ENCODE measurements at places on chromosomes 2 and 18. TPM values are rescaled to one million over a fixed set of nuclear protein-coding genes. Genes with fewer than 3 reads are reported as not detected.

DNA sequence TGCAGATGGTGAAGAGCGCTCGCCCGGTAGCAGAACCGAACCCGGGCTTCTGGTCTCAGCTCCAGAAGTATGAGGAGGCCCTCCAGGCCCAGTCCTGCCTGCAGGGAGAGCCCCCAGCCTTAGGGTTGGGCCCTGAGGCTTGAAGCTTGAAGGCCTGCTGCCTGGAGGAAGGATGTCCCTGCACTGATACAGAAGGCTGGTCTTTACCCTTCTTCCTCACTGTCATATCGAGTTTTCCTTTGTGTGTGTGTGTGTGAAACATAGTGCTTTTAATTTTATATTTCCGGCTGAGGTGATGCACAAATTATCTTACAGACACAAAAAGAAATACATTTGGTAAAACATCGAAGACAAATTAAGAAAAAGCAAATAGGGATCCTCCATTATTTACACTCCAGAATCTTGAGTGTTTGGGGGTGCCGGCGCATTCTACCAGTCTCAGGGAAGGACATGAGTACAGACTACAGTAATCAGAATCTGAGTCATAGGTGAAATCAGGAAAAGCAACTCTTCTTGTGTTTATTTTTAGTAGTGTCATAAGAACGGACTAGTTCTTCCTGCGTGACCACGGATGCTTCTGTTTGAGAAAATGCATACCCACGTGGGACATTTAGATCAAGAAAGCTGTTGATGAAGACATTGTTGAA is 1.3 kb downstream of the DUSP28 start:
- peaks cover 45% of the 10 kb centered on the region for H3K4me1 ChIP-seq
- H3K4me3 ChIP-seq, result peak overlapping the region; percentile 74
- no peak for DNase-seq
- H3K27ac ChIP-seq, result peak overlapping the region; percentile 89
- no peaks in the 10 kb centered on the region for H3K27me3 ChIP-seq
- H3K36me3 ChIP-seq, result no peaks in the 10 kb centered on the region

DNA sequence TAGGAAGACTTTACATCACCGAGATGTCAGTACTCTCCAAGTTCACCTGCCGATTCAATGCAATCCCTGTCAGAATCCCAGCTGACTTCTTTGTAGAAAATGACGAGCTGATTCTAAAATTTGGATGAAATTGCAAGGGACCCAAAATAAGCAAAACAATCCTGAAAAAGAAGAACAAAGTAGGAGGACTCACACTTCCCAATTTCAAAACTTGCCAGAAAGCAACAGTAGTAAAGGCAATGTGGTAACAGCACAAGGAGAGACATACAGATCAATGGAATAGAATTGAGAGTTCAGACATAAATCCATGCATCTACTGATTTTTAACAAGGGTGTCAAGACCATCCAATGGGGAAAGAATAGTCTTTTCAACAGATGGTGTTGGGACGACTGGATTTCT is 52.2 kb downstream of the SMAD7 start:
- H3K27ac ChIP-seq, result no peak overlapping the region
- H3K4me3 ChIP-seq, result no peak overlapping the region
- DNase-seq, result no peak
- no peaks in the 10 kb centered on the region for H3K27me3 ChIP-seq
- peaks cover 35% of the 10 kb centered on the region for H3K4me1 ChIP-seq
- H3K36me3 ChIP-seq, result peaks cover 5% of the 10 kb centered on the region

GRCh38 chr2:33212151-33212550 is 264.3 kb upstream of the RASGRP3 start:
- no peaks in the 10 kb centered on the region for H3K36me3 ChIP-seq
- no peak overlapping the region for H3K4me3 ChIP-seq
- H3K27ac ChIP-seq, result peak overlapping the region; percentile 70

DNA sequence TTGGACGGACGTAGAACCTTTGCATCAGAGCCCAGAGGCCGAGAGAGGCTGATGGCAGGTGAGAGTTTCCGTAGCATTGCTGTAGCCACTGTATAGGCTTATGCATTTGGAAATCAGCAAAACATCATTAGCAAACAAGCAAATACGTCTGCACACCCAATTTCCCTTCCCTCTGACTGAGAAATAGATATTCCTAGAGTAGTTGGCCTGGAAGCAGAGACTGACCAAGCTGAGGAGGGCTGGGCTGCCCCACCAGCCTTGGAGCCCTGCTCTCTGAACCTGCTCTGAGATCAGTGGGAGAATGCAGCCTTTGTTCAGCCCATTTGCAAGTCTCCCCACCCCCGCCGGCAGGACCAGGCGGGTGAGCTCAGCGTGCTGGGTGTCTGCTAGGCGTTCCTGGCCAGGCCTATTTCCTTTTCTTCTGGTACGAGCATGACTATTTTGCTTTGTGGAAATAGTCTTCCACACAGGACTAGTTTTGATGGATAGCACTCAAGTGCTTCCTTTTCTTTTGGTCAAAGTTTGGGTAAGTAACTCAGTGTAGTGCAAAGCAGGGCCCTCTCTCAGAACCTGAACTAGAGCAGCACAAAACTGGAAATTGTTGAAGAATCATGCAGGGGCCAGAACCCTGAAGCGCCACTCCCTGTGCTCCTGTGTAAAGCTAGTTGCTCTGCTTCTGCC is 21.9 kb upstream of the RNF149 start:
- no peaks in the 10 kb centered on the region for H3K4me1 ChIP-seq
- no peak for DNase-seq
- no peaks in the 10 kb centered on the region for H3K36me3 ChIP-seq
- H3K27me3 ChIP-seq, result no peaks in the 10 kb centered on the region

DNA sequence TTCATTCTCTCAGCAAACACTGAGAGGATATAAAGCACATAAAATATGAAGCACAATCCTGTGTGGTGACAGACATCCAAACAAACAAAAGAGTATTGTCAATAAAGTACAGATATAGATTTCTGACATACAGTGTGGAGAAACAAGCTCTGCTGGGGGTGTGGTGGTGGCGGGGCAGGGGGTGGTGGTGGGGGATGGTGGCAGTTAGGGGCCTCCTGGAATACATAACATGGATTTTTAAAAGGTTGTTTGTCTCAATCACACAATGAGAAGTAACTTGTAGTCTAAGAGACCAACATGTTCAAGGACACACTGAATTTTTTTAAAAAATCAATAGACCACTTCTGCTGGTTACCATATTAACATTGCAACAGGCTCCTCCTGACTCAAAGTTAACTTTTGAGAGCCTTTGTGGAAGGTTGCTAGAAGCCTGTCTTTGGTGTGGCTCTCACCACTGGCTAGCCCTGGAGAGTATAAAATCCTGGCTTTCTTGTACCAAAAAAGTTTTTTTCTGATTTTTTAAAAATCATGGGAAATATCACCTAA is 1197.4 kb downstream of the SUCLG1 start:
- H3K27ac ChIP-seq, result no peak overlapping the region
- no peak for DNase-seq
- H3K4me1 ChIP-seq, result no peaks in the 10 kb centered on the region
- no peaks in the 10 kb centered on the region for H3K27me3 ChIP-seq
- no peaks in the 10 kb centered on the region for H3K36me3 ChIP-seq

DNA sequence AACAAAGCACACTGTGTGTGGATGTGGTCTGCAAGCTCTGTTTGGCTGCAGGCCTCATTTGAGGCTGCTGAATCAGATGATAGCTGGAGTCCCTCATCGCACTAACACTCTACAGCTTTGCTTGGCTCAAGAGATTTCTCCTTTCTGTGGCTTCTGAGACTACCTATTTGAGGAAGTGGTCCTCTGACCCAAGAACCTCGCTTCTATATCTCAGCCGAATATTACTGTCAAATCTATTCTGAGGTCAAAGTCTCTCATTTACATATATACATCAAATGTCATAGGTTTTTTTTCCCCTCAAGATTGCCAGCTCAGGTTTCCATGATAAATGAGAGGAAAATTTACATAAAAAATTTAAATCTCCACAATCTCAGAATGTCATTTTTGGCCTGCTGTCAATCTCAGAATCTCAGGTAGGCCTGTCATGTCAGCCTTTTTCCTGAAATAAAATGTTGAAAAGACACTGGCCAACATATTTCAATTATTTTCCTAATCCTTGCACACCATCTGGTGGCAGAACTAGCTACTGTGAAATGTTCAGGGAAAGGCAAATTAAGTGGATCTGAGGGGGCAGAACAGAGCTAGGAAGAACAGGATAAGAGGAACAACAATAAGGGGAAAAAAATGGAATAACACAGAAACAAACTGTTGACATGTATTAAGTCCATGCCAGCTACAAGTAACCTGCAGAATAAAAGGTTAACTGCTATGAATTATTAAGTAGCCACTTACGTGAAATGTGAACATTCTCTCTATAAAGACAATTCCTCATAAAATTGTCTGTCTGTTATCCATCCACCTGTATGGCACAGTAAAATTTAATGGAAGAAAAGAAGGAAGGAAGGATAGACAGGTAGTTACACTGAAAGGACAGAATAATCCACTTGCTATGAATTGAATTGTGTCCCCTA is 39.3 kb downstream of the AP1S3 start:
- H3K4me3 ChIP-seq, result no peak overlapping the region
- no peaks in the 10 kb centered on the region for H3K36me3 ChIP-seq
- no peaks in the 10 kb centered on the region for H3K27me3 ChIP-seq
- peaks cover 39% of the 10 kb centered on the region for H3K4me1 ChIP-seq
- H3K27ac ChIP-seq, result peak overlapping the region; percentile 38

- H3K4me1 ChIP-seq, result peaks cover 25% of the 10 kb centered on the region
- no peaks in the 10 kb centered on the region for H3K27me3 ChIP-seq
- peak overlapping the region; percentile 25 for H3K27ac ChIP-seq
- no peaks in the 10 kb centered on the region for H3K36me3 ChIP-seq
- no peak overlapping the region for H3K4me3 ChIP-seq
Measured at GRCh38 chr2:145380436-145381017, 860.6 kb upstream of the ZEB2 start.

GRCh38 chr18:57043241-57043640 is 103.6 kb upstream of the BOD1L2 start:
- H3K27me3 ChIP-seq, result no peaks in the 10 kb centered on the region
- H3K27ac ChIP-seq, result no peak overlapping the region
- no peak for DNase-seq
- no peak overlapping the region for H3K4me3 ChIP-seq

DNA sequence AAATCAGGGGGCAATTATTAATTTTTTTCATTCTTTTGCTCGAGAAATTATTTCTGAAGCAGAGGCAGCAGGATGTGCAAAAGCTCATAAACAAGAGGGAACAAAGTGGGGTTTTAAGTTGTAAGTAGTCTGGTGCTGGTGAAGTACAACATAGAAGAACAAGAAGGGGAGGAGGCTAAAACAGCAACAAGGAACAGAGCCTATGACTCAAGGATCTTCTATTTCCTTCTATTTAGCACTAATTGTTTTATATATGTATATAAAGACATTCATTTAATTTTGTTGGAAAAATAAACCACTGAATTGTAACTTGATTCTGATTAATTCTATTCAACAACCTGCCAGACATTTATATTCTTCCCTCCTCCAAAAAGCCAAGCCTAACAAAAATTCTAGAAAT is 35.0 kb downstream of the YES1 start:
- H3K4me3 ChIP-seq, result no peak overlapping the region
- H3K27me3 ChIP-seq, result no peaks in the 10 kb centered on the region
- H3K36me3 ChIP-seq, result peaks cover 5% of the 10 kb centered on the region
- DNase-seq, result no peak
- peaks cover 16% of the 10 kb centered on the region for H3K4me1 ChIP-seq

DNA sequence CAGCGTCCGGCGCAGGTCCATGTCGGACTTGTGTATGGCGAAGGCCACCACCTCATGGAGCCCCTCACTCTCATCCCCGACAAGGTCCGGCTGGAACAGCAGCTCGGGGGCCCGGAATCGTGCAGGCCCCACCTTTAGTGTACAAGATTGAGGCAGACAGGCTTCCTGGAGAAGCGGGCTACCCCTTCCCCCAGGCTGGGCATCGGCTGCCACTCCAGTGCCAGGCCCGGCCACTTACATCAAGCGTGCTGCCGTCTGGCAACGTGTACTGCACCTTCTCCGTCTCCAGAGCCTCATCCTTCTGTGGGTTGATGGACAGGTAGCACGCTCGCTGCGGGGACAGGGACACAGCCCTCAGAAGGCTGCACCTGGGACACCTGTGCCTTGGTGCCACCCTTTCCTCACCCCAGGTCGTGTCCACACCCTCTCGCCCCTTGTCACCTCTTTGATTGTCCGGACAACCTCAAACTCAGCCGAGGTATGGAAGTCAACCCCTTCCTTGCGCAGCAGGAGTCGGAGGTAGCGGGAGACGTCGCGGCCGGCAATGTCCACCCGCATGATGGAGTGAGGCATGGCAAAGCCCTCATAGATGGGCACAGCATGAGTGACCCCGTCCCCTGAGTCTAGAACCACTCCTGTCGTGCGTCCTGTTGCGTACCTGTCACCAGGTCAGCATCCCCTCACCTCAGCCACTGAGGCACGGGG is 5.7 kb downstream of the ACTR1B start:
- H3K27ac ChIP-seq, result no peak overlapping the region
- H3K4me3 ChIP-seq, result no peak overlapping the region
- peaks cover 35% of the 10 kb centered on the region for H3K36me3 ChIP-seq
- no peaks in the 10 kb centered on the region for H3K27me3 ChIP-seq
- H3K4me1 ChIP-seq, result peaks cover 26% of the 10 kb centered on the region
- DNase-seq, result no peak

DNA sequence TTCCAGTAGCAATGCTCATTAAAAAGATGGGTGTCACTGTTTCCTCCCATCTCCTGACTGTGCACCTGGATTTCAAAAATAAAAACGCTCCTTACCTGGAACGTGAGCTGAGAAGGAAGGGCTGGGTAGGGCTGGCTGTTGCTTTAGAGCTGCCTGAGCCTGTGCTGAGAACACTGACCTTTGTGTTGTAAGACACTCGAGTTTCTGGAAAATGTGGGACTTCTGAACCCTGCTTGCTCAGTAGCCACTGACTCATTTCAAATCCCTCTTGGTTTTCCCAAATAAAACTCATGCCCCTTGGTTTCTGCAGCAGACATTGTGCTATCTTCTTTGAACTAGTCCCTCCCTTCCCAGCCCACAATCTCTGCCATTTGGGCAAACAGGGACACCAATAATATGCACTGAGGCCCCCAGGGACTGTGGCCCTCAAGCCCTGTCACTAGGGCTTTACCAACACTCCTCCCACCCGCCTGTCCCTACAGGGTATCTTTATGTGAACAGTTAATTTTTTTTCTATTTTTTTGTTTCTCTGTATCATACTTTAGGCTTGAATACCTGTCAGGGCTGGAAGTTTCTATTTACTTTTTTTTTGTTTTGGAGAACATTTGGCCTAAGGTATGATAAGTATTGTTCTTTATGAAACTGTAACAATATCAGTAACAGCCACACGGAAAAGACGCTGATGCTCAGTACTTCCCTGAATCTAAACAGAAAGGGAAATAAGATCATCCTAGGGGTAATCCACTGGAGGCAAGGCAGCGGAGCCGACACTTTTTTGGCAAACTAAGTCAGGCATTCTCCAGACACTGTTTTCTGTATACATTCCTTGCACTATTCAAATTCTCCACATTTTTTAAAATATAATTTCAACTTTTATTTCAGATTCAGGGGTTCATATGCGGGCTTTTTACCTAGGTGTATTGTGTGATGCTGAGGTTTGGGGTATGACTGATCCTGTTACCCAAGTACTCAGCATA is 280.2 kb downstream of the STK39 start:
- DNase-seq, result no peak
- H3K27ac ChIP-seq, result peak overlapping the region; percentile 81
- H3K27me3 ChIP-seq, result no peaks in the 10 kb centered on the region
- peaks cover 30% of the 10 kb centered on the region for H3K36me3 ChIP-seq
- no peak overlapping the region for H3K4me3 ChIP-seq

Gene GCG
- not detected for total RNA-seq

Gene ASXL2
- total RNA-seq, result 34.0 TPM

Gene REL
- 7.9 TPM for total RNA-seq

Gene CXCR4
- not detected for total RNA-seq

Gene CTAGE1
- not detected for total RNA-seq
